CD4-positive, CD25-positive, alpha-beta regulatory T cell (primary cell): ENCODE measurements at places on chromosomes 7 and 10. TPM values are rescaled to one million over a fixed set of nuclear protein-coding genes. Genes with fewer than 3 reads are reported as not detected.

GRCh38 chr7:132742189-132742612, 165.9 kb upstream of the PLXNA4 start:
- H3K4me3 ChIP-seq, result no peak overlapping the region
- H3K4me1 ChIP-seq, result no peaks in the 10 kb centered on the region
- DNase-seq, result no peak
- peaks cover 2% of the 10 kb centered on the region for H3K27me3 ChIP-seq
- no peak overlapping the region for H3K27ac ChIP-seq
- H3K36me3 ChIP-seq, result no peaks in the 10 kb centered on the region

DNA sequence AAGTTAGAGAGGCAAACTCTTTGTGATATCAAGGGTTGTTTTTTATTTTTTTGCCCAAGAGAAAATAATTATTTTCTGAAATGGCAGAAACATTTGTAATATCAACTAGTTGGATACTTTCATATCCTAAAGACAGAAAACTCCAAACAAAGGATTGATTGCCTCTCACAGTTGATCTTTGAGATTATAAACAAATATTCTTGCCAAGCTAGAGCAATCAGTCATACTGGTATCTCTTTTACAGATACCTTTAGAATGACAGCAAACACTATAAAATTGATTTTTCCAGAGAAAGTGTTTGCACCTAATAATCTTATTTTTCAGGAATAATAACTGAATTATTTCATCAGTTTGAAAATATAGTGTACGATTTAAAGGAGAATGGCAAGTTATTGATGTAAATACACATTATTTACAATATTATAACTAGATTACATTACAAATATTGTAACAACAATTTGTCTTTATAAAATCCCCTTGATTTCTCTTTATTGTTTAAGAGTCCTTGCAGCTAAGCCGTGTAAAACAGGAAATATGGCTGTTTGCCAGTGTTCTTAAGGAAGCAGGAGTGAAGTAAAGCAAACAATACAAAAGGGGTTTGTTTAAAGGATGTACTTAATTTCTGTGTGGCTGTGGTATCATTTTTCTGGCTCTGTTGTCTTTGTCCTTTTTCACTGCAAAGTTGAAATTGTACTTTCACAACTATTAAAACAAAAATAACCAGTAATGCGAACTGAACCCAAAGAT, 58.4 kb downstream of the MAPK8 start:
- no peak overlapping the region for H3K4me3 ChIP-seq
- DNase-seq, result no peak
- H3K36me3 ChIP-seq, result no peaks in the 10 kb centered on the region
- H3K27ac ChIP-seq, result no peak overlapping the region
- no peaks in the 10 kb centered on the region for H3K27me3 ChIP-seq
- no peaks in the 10 kb centered on the region for H3K4me1 ChIP-seq

DNA sequence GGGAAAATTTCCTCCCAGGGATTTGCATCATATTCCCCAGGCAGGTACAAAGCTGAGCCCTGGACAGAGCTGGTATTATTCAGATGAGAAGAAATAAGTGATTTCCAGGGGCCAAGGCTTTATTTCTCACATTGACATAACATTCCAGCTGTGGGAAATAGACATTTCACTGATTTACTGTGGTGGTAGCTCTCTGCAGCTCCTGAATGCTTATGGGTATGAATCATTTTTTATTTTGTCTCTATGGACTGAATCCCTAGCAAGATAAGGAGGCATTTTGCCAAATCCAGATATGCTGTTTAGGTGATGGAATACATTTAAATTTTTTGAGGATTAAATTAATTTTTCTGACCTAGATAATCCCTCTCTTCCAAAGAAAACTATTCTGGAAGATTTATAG, 97.9 kb downstream of the MTPN start:
- no peak overlapping the region for H3K4me3 ChIP-seq
- H3K27ac ChIP-seq, result no peak overlapping the region
- DNase-seq, result no peak
- no peaks in the 10 kb centered on the region for H3K4me1 ChIP-seq

DNA sequence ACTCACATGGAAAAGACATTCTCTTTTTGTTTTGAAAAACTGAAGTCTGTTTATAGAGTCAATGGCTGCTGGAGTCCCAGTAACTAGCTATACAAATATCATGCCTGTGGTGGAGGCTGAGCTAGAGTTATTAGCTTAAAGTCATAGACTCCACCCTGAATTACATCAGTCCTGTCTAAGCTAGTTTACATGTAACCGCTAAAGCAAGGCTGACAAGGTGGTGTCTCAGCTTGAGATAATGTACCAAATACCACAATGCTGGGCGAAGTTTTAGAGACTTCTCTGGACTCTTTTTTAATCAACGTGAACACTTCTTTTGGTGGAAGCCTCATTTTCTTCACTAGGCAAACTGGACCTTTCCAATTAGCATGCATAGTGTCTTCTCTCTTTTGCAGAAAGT, 219.4 kb downstream of the ANK3 start:
- H3K36me3 ChIP-seq, result no peaks in the 10 kb centered on the region
- no peak overlapping the region for H3K4me3 ChIP-seq
- H3K27me3 ChIP-seq, result no peaks in the 10 kb centered on the region
- no peaks in the 10 kb centered on the region for H3K4me1 ChIP-seq
- no peak for DNase-seq
- no peak overlapping the region for H3K27ac ChIP-seq

GRCh38 chr7:1239803-1240516, 7.3 kb downstream of the UNCX start:
- H3K4me3 ChIP-seq, result no peak overlapping the region
- no peak overlapping the region for H3K27ac ChIP-seq
- peaks cover 12% of the 10 kb centered on the region for H3K27me3 ChIP-seq
- H3K4me1 ChIP-seq, result peaks cover 12% of the 10 kb centered on the region
- no peaks in the 10 kb centered on the region for H3K36me3 ChIP-seq

- DNase-seq, result no peak
- no peak overlapping the region for H3K4me3 ChIP-seq
- H3K4me1 ChIP-seq, result no peaks in the 10 kb centered on the region
- H3K27me3 ChIP-seq, result no peaks in the 10 kb centered on the region
- no peaks in the 10 kb centered on the region for H3K36me3 ChIP-seq
Observed at GRCh38 chr10:55500931-55501559, 700.0 kb upstream of the PCDH15 start.

DNA sequence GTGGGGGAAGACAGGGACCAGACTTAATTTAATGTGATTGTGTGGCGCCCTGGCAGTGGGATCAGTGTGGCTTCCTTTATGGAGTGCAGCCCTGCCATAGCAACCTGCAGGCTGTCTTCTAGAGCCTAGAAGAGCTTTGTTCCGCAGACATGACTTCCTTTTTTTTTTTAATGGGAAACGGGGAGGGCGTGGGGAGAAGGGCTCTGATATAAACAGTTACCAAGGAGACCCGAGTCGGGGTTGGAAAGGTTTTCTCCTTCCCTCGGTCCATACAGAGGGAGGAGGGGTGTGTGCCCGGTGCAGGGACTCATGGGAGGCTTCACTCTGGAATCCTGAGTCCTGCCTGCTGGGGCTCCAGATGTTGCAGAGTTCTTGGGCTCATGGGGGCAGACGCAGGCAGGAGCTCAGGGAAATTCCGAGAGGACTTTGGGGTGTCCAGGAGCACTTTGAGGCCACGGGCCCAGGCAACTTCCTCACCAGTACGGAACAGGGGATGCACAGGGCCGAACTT, 26.9 kb downstream of the TMEM120A start:
- no peak for DNase-seq
- H3K27ac ChIP-seq, result no peak overlapping the region

DNA sequence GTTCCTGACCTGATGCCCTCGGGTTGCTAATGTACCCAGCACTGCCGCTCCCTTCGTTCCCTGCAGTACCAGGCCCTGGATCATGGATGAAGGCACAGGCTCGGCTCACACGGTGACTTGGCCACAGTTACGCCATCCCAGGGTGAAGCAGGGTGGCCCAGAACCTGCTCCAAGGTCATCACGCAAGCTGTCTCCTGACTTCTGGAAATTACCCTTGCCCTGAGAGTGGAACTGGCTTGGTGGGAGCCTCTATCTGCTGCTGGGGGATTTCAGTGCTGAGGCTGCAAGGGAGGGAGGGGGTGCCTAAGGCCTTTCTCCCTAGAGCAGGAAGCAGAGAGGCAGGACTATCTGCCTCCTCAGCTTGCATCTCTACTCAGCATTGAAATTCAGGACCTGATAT, 36.6 kb downstream of the FIGNL1 start:
- DNase-seq, result no peak
- no peak overlapping the region for H3K27ac ChIP-seq
- H3K4me1 ChIP-seq, result no peaks in the 10 kb centered on the region
- H3K36me3 ChIP-seq, result no peaks in the 10 kb centered on the region
- H3K27me3 ChIP-seq, result no peaks in the 10 kb centered on the region
- H3K4me3 ChIP-seq, result no peak overlapping the region

DNA sequence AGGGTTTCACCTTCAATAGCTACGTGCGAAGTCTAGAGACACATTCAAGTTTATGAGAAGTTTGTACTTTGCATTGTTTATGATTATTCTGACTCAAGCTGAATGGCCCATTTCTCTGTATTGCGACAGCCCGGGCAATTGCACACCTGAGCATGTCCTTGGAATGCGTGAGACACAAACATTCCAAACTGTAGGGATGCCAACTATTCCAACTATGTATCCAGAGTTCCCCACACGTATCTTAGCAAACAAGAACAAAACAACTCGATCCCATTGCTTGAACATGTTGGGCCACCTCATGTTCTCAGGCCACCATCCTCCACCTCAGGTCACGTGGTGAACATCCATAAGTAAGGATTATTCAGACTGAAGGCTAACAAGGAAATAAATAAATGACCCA, 51.4 kb upstream of the EGFR start:
- H3K27ac ChIP-seq, result no peak overlapping the region
- no peak overlapping the region for H3K4me3 ChIP-seq
- H3K36me3 ChIP-seq, result no peaks in the 10 kb centered on the region
- no peaks in the 10 kb centered on the region for H3K4me1 ChIP-seq
- peaks cover 3% of the 10 kb centered on the region for H3K27me3 ChIP-seq

DNA sequence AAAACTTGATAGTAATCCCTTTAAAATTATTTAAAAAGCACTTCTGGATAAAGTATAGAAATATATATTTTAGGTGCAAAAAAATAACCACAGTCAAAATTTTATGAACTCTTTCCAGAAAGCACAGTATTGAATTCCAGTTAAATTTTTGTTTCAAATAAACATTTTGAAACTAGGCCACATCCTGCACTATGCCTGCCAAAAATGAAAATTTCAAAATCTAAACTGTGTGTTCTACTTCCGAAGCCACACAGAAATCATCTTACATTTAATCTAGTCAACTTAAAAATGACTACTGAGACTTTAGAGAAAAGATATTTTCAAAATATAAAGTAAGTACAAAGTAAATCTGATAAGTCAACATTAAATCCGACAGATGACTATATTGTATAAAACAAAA, 50.0 kb downstream of the MAGI2 start:
- no peaks in the 10 kb centered on the region for H3K4me1 ChIP-seq
- H3K36me3 ChIP-seq, result no peaks in the 10 kb centered on the region
- H3K27me3 ChIP-seq, result no peaks in the 10 kb centered on the region
- H3K4me3 ChIP-seq, result no peak overlapping the region
- DNase-seq, result no peak

DNA sequence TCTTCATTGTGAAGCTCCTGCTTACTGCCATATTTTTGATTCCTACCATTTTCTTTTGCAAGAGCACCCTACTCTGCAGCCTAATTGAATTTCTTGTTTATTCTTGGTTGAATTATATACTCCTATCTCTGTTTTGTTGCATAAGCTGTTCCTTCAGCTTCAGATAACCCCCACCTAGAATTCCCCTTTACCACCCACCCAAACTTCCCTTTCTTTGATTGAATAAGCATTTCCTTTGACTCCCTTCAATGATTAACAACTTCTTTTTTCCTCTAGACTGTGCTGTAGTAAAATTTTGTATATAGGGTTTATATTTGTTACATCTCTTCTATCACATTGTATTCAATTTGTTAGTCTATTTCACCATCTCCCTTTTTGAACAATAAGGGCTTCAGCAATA, 168.1 kb downstream of the GPR37 start:
- DNase-seq, result no peak
- no peak overlapping the region for H3K4me3 ChIP-seq
- no peak overlapping the region for H3K27ac ChIP-seq
- H3K36me3 ChIP-seq, result no peaks in the 10 kb centered on the region
- H3K4me1 ChIP-seq, result no peaks in the 10 kb centered on the region

- H3K4me1 ChIP-seq, result no peaks in the 10 kb centered on the region
- H3K4me3 ChIP-seq, result no peak overlapping the region
- H3K36me3 ChIP-seq, result no peaks in the 10 kb centered on the region
- no peak for DNase-seq
- no peak overlapping the region for H3K27ac ChIP-seq
- no peaks in the 10 kb centered on the region for H3K27me3 ChIP-seq
Observed at GRCh38 chr10:120765226-120765803, 85.8 kb upstream of the WDR11 start.

GRCh38 chr7:150942591-150943452, 35.3 kb downstream of the KCNH2 start:
- no peak overlapping the region for H3K27ac ChIP-seq

Gene ADCY1
- polyA plus RNA-seq, result not detected

Gene AFAP1L2
- 2.6 TPM for polyA plus RNA-seq
